Stimulated activated CD8-positive, alpha-beta memory T cell treated with anti-CD3 and anti-CD28 coated beads, Interleukin-12 subunit alpha, Interleukin-12 subunit beta, amount 100 ng/mL, for 4 hours (primary cell): ENCODE measurements at places on chromosomes 6 and 20.

- no peak for DNase-seq
These were observed 22.3 kb downstream of the ACTR5 start for GRCh38 chr20:38770546-38770945.

- no peak for DNase-seq
These were observed 141.4 kb downstream of the CD83 start for GRCh38 chr6:14258695-14259593.

- no peak for DNase-seq
These were observed 127.9 kb upstream of the BACH2 start for GRCh38 chr6:90424580-90424979.

- DNase-seq: peak; percentile 4
These were observed 37.5 kb upstream of the IER3 start for GRCh38 chr6:30781743-30782424.

DNA sequence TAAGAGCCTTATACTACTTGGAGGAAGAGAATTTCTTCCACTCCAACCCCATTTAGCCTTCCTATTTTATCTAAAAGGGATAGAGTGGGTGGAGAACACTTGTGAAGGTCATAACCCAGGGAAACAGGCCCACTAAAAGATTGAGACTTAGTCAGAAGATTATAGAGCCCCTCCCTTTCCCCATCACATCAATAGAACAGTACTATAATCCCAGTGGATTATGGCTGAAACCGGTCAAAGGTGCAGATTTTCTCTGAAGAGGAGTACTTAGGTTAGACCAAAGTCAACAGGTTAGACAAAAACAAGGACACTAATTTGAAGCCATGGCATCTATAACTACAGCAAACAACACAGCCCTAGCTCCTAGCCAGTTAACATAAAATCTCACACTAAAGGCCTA lies 330.9 kb upstream of the NOX3 start:
- no peak for DNase-seq

GRCh38 chr6:129302671-129303070 lies 407.3 kb downstream of the ARHGAP18 start:
- no peak for DNase-seq

DNA sequence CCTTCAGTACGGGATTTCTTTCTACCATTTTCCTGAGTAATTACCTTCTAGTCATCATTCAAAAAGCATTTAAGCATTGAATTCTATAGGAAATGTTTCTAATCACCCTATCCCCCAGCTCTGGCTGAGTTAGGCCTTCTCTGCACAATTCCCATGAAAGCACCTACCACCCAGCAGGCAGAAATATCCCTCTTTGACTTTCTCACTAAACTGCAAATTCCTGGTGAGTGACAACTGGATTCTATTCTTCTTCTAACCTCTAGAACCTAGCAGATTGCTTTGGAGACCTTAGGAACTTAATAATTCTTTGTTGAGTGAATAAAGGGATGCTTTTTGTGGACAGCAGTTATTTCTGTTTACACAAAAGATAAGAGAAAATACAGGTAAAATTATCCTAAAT lies 328.7 kb downstream of the LAMA2 start:
- DNase-seq: no peak

GRCh38 chr20:62357187-62357667 lies 9.9 kb downstream of the LAMA5 start:
- no peak for DNase-seq
